Activated CD4-positive, alpha-beta memory T cell treated with anti-CD3 and anti-CD28 coated beads, Interleukin-2, amount 10 ng/mL, durations not matched to agents 7 days and 5 days (primary cell): ENCODE measurements at places on chromosomes 16 and 17. TPM values are rescaled to one million over a fixed set of nuclear protein-coding genes. Genes with fewer than 3 reads are reported as not detected.

Gene CD79B
- 48.6 TPM for total RNA-seq

Gene SLFN12L
- total RNA-seq, result 110 TPM

Gene GDPD1
- 4.7 TPM for total RNA-seq

Gene ZDHHC7
- total RNA-seq, result 25.1 TPM

Gene SETD1A
- 18.8 TPM for total RNA-seq

Gene KCNJ2
- total RNA-seq, result not detected

Gene GDE1
- total RNA-seq, result 55.4 TPM

Gene SPN
- 359 TPM for total RNA-seq

Gene CYLD
- 254 TPM for total RNA-seq

Gene CCL8
- not detected for total RNA-seq

Gene TNFRSF13B
- total RNA-seq, result not detected

Gene VAMP2
- total RNA-seq, result 79.1 TPM

Gene KRT31
- not detected for total RNA-seq

Gene PLK1
- 102 TPM for total RNA-seq
